ENCODE measurements at places on chromosomes 4 and X.

- no peak for DNase-seq
These were observed 140.6 kb downstream of the STK32B start for GRCh38 chr4:5191831-5192230.

GRCh38 chrX:73963682-73964081 is 340.3 kb upstream of the ZCCHC13 start:
- DNase-seq = no peak

DNA sequence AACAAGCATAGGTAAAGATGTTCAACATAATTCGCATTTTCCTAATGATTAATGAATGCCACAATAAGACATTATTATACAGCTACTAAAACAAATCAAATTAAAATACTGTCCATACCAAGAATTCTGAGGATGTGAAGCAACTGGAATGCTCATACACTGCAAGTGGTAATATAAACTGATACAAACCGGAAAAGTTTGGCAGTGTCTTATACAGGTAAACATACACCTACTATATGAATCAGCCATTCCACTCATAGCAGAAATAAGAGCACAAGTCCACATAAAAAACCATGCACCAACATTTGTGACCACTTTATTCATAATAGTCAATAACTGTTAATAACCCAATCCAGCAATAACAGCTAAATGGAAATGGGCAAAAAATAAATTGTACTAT is 79.3 kb downstream of the FBXW7 start:
- DNase-seq = no peak

- DNase-seq = no peak
These were observed 164.2 kb downstream of the CBR4 start for GRCh38 chr4:168845897-168846296.

- DNase-seq = no peak
These were observed 1180.8 kb downstream of the FSTL5 start for GRCh38 chr4:160983035-160983434.

GRCh38 chrX:40153345-40154249 is 55.8 kb upstream of the BCOR start:
- DNase-seq = no peak
